CD4-positive, alpha-beta T cell treated with Interferon gamma for 1 hour (primary cell): ENCODE measurements at places on chromosomes 3 and 15.

- DNase-seq: no peak
These were observed 384.9 kb upstream of the PROK2 start for GRCh38 chr3:72169561-72170472.

- DNase-seq: no peak
These were observed 12.5 kb downstream of the PATL2 start for GRCh38 chr15:44698641-44699040.

DNA sequence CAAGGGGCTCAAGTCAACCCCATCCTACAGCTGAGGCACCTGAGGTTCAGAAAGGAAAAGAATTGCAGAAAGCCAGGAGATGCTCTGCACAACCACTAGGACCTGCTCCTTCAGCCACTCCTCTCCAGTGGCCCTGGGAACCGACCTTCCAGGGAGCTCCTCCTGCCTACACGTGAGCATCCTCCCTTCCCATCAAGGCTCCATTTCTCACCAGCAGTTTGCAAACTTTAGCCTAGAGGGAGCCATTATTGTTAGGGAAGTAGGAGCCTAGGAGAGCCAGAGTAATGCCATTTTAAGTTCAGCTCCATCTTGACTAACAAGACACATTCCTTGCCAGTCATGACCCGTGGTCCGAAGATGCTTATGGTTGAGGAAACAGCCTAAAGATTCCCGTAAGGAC, 11.2 kb upstream of the CHCHD6 start:
- DNase-seq: no peak

- no peak for DNase-seq
These were observed 12.8 kb downstream of the ITPR1 start for GRCh38 chr3:4505688-4506558.

DNA sequence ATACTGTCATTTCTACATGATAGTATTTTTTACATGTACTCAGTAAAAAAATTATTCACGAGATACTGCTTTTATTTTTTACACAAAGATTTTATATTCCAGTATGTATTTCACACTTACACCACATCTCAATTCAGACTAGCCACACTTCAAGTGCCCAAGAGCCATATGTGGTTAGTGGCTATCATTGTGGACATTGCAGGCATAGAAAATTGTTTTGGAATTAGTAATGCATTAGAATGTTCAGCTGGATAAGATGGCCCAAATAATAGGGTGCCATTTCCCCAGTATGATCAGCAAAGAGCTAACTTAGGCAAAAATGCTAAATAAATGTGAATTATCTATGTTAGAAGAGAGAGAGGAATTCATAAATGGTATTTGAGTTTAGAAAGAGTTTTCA, 203.8 kb upstream of the MCTP2 start:
- DNase-seq: no peak

GRCh38 chr15:42402455-42403205, 43.3 kb downstream of the CAPN3 start:
- no peak for DNase-seq

GRCh38 chr3:159356606-159357005, 554.8 kb downstream of the MFSD1 start:
- DNase-seq: no peak

- no peak for DNase-seq
These were observed 164.8 kb downstream of the ERC2 start for GRCh38 chr3:56303487-56303886.

DNA sequence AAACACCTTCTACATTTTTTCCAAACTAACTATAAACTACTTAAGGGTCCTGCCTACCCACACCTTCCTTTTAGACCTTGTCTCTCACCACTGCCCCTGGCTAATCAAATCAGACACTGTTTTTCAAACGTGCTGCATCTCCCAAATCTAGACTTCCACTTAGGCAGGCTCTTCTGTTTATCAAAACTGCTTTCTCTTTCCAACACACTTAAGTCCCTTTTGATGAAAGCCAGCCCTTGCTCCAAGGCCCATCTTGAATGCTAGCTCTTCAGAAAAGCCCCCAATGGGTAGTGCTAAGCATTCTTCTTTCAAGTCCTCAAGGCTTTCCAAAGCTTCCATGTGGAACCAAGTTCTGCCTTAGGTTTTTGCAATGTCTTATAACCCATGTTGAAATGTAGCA, 888.3 kb downstream of the TUSC7 start:
- DNase-seq: no peak

- DNase-seq: no peak
These were observed 6.0 kb downstream of the GNB5 start for GRCh38 chr15:52185151-52185561.

GRCh38 chr3:6125520-6125919, 735.4 kb upstream of the GRM7 start:
- no peak for DNase-seq

GRCh38 chr15:47726399-47726823, 9.1 kb downstream of the SEMA6D start:
- DNase-seq: no peak

- DNase-seq: peak; percentile 10
These were observed 278.9 kb upstream of the STT3B start for GRCh38 chr3:31253782-31254181.

- DNase-seq: no peak
These were observed 891 bp upstream of the TOP2B start for GRCh38 chr3:25665315-25666280.

DNA sequence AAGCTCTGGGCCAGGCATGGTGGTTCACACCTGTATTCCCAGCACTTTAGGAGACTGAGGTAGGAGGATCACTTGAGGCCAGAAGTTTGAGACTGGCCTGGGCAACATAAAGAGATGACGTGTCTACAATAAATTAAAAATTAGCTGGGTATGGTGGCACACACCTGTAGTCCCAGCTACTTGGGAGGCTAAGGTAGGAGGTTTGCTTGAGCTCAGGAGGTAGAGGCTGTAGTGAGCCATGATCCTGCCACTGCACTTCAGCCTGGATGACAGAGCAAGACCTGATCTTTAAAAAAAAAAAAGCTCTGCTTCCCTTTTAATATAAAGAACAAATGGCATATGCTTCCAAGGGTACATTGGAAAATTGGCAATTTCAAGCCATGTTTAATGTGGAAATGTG, 46.7 kb downstream of the FNDC3B start:
- DNase-seq: no peak

- no peak for DNase-seq
These were observed 294.3 kb downstream of the CNTN4 start for GRCh38 chr3:2392981-2393380.

- DNase-seq: no peak
These were observed 34.1 kb downstream of the CEP19 start for GRCh38 chr3:196677931-196678330.

DNA sequence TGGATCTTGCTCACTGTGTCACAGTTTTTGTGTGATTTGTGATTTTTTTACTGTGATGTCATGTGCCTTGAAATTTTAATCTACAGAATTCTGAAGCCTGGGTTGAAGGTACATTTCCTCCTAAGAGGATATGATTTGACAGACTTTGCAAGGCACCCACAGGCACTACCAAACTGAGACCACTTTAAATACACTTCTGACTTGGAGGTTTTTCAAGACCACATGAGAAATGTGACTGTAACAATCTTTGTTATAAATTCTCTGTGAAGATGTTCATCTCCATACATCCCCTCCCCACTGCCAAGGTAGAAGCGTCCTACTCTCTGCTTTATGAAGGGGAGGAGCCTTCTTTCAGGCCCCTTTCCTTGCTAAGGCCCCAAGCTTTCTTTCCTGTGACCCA, 22.8 kb downstream of the UBXN7 start:
- no peak for DNase-seq

DNA sequence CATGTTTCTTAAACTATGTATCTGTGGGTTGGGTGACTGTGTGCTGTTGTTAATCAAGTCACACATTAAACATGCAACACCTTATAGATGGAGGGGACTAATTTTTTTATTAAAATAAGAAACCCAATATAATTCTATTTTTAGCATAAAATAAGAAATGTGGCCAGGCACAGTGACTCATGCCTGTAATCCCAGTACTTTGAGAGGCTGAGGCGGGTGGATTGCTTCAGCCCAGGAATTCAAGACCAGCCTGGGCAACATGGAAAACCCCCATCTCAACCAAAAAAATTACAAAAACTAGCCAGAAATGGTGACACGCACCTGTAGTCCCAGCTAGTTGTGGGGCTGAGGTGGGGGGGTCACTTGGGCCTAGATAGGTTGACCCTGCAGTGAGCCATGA, 1021.0 kb downstream of the EPHA3 start:
- DNase-seq: no peak

- DNase-seq: no peak
These were observed 39.3 kb upstream of the ARL8B start for GRCh38 chr3:5082789-5083115.

- no peak for DNase-seq
These were observed 137.3 kb downstream of the SSR3 start for GRCh38 chr3:156417559-156418132.

DNA sequence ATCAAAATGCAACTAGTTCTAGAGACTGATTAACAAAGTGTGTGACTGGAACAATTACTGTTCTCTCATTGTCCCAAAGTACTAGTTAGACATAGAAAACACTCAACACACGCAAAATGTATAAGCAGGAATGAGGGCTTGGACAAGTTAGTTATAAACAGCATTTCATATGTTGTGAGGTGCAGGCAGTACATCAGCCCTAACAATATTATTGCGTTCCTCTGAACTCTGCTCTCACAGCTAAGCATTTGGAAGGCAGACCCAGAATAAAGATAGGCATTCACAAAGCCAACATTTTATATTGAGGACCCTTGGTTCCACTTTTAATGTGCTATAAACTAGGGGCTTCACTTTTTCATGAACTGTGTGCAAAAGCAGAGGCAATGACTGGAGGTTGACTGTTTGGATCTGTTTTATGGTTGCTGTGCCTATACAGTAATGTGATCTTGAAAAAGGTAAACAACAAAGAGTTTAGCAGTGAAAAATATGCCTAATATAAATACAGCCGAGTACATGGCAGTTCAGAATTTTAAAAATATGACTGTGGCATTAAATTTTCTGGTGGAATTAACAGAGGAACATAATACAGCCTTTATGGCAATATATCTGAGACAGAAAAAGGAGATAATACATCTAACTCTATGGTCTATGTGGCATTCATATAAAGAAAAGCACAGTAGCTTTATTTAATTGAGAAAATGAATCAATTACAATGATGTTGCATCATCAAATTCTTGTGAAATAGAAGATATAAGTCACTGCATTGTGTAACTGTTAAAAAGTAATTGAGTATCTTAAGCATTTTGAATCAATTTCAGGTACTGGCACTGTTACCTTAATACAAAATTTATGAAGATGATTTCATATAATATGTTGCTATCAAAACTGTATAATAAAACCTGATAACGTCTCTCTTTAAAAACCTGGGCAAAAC, 80.0 kb upstream of the SKOR1 start:
- DNase-seq: no peak

DNA sequence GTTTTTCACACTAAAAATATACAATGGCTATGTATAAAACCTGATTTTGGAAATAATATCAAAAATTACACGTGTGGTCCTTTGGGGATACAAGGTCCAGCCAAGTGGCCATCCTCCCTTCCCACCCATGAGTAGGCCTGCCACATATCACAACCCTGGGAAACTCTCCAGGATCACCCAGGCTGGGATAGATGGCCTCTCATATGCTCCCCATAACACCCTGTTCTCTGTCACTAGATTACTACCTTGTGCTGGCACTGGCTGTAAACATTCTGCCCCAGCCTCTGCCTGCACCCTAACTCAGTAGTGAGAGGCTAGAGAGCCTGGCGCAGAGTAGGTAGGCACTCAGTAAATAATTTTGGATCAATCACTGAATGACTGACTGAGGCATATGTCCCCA, 52.1 kb downstream of the CLDN18 start:
- DNase-seq: no peak

DNA sequence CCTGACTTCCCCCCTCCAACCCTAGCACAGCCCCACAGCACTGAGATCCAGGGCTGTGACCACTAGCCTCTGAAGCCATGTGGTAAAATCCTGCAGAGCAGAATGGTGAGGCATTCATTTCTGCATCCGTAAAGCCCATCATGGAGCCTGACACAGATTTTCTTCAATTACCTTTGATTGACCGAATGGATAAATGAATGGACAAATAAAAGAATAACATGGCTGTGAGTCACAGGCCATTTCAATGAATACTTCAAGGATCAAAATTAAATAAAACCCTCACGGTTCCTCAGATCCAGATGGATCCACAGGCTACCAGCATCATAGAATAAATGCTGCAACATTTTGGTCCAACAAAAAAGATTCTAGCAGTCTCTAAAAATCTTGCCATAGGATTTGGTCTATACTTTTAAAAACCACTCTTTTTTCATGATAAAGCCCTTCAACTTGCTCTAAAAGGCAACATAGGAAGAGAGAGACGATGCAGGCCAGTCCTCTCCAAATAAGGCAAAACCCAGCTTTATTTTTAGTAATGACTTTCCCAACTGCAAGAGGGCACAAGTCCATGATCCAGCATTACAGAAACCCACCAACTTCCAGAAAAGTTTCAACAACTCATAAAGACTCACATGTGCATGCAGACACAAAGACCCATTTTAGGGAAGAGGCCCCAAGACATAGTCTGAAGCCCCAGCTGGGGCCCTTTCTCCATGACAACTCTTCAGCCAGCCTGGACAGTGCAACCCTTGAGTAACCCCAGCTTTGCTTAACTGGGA, 52.4 kb upstream of the MRPS22 start:
- no peak for DNase-seq

DNA sequence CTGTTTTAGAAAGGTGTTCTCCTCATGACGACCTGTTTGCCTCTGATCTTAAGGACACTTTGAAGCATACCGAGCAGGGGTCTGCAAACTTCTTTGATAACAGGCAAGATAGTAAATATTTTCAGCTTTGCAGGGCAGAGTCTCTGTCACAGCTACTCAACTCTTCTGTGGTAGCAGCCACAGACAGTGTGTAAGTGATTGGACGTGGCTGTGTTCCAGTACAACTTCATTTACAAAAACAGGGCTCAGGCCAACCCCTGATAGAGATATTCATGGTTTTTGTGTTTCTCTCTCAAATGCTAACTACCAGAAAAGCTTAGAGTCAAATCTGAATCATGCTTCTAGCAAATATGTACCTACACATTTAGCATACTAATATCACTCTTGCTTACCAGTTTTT, 51.5 kb downstream of the TGFBR2 start:
- DNase-seq: peak; percentile 49

GRCh38 chr15:40493089-40493840, 22.5 kb downstream of the CHST14 start:
- DNase-seq: no peak

- DNase-seq: no peak
These were observed 63.0 kb upstream of the LMCD1 start for GRCh38 chr3:8438507-8439079.

GRCh38 chr15:71387810-71388209, 272.5 kb downstream of the THSD4 start:
- DNase-seq: no peak

GRCh38 chr15:66216806-66217205, 36.7 kb downstream of the MEGF11 start:
- no peak for DNase-seq

- DNase-seq: no peak
These were observed 4.5 kb upstream of the LSAMP start for GRCh38 chr3:116449546-116450350.

DNA sequence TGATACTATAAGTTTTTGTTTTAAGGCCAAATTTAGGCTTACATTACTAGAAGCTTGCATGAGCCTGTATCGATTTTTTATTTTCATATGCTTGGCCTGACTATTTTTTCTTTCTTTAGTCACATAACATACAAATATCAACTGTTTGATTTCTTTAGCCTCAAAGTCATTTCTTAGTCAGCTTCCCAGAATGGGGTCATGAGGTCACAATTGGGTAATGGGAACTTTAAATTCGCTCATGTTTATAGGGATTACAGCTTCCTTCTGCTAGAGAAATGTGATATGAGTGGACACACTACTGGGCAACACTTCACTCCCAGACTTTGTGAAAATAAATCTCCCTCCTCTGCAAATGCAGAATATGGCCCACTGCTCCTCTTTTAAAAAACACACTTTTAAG, 9.1 kb upstream of the TIPARP start:
- DNase-seq: no peak
